ENCODE measurements at places on chromosomes 13 and 19. TPM values are rescaled to one million over a fixed set of nuclear protein-coding genes. Genes with fewer than 3 reads are reported as not detected.

DNA sequence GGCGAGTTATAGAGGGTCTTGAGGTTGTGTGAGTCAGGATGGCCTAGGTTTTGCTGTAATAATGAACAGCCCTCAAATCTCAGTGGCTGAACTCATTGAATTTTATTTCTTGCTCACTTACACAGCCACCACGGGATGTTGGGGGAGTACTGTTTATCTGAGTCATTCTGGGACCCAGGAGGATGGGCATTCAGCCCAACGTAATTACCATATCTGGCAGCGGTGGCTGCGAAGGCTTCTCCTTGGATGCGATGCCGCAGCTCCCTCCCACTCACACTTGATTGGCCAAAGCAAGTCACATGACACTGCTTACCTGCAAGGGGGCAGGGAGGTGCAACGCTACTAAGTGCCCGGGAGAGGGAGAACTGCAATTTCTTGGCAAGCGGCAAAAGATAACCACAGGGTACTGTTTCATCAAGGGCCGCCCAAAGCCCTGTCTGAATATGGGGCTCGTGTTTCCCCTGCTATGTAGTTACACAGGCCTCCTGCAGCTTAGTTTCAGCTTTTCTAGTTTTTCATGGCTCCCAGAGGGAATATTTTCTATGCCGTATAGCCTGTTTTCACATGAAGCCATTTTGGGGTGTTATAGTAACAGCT is 19.9 kb downstream of the ZSWIM9 start:
- DNase-seq, result no peak

GRCh38 chr19:23286477-23286876 is 36.3 kb upstream of the ZNF724 start:
- DNase-seq, result no peak

DNA sequence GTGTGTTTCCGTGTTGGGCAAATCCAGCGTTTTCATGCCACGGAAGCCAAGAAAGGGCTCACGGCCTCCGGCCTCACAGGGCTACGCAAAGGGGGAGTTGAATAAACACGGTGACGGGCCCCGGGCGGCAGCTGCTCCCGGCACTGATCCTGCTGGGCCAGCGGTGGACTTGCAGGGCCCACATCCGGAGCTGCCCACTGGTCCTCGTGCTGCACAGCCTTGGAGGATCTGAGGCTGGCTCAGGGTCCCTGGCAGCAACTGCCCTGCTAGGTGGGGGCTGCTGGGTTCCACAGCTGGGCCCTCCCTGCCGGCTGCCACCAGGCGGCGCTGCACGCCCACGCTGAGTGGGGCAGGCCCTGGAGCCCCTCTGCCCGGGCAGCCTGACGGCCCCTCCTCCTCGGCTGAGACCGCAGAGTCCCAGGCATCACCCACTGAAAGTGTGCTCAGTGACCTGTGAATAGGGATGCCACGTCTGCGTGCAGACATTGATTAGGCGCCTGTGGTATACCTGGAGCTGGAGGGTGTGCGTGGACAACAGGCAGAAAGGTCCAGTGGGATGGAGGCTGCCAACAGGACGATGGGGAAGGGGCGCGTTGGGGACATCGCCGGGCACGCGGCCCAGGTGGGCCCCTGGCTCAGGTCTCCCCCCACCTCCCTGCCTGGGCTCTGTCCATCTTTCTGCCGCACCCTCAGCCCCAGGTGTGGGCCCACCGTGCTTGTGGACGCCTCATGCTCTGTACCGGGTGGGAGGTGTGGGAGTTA is 5.3 kb upstream of the HCN2 start:
- DNase-seq, result no peak

- DNase-seq, result no peak
These were observed 6.2 kb downstream of the HSD17B14 start for GRCh38 chr19:48830088-48830487.

DNA sequence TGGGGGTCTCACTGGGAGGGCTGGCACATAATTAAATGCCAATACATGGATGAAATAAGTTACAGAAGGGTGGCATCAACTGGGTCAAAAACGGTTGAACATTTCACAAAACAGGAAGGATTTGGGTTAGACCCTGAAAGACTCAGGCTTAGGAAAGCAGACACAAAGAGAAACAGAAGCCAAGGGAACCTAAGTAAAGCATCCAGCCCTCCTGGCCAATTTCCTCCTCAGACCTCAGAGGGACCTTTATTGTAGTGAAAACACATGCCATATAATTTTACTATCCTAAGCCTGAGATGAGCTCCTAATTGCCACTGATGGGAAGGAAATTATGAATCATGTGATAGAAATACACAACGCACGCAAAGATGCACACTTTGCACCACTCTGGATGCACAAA is 12.1 kb upstream of the CEACAM3 start:
- no peak for DNase-seq

CACNG7 gene
- not detected for total RNA-seq

DNA sequence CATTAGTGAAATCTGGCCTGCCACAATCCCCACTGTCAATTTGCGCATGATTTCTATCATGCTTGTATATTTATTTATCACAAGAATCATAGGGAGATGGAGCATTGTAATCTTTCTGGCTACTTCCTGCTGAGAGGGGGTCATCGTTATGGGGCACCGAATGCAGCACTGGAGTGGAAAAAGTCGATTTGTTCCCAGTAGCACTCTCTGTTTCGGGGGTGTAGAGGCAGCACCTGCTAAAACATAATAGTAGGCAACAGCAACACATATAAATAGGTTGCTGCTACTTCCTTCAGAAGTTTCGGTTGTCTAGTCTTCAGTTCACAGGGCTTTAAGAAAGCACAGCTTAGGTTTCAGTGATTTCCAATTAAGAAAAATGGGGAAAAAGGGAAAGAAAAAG is 23.4 kb upstream of the CEACAM21 start:
- no peak for DNase-seq

DNA sequence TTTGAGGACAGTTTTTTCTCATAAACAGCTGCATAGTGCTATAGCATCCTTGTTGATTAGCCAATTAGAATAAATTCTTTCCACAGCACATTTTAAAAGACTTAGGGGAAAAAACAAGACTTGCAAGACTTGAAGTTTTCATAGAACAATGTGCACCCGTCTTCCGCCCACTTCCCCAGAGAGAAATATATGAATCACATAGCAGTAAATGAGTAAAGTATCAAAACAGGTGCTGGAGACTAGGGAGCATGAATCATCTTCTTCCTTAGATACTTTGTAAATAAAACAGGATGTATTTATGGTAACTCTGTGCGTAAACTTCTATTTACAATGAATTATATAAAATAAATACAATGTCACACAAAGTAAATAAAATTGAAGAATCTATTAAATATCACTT is 75.1 kb downstream of the COL4A2 start:
- DNase-seq, result peak; percentile 72

DNA sequence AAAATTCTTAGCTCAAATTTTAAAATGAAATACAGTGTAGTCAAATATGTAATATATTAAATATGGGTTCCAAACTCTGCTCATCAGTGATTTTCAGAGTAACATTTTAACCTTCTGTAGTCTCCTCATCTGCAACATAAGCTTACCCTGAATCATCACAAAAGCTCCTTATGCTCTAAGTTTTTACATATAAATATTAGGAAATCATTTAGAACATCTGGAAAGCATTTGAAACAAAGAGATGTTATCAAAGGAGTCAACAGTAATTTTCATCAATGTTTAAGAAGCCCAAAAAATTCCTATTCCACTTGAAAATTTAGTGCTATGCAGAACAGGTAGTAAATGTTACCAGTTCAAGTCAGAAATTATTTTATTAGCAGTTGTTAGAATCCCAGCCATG is 224.7 kb downstream of the DCT start:
- DNase-seq, result no peak

GJA3 gene
- 0.14 TPM for total RNA-seq

SMIM24 gene
- total RNA-seq, result 2.5 TPM

DNA sequence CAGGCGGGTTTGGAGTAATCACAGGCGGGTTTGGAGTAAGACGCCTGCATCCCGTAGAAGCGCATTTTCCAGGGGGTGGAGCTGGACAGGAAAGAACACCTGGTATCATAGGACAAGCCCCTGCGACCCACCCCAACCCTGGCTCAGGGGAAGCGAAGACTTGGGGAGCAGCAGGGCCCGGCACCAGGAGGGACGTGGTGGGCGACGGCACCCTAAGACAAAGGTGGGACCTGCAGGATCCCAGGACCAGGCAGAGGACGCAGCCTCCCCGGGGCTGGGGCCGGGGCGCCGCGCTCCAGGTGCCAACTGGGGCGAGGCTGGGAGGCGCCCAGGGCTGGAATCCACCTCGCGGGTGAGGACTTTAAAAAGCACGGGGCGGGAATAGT is 520 bp downstream of the ZNF600 start:
- DNase-seq, result no peak

DNA sequence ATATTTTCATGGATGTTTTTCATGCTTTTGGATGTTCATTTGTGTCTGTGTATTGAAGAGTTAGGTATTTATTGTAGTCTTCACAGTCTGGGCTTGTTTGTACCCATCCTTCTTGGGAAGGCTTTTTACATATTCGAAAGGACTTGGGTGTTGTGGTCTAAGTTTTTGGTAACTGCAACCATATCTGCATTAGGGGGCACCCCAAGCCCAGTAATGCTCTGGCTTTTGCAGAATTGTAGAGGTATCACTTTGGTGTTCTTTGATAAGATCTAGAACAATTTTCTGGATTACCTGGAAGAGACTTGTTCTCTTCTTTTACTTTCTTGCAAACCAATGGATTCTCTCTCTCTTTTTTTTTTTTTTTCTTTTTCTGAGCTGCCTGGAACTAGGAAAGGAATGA is 581.3 kb downstream of the DACH1 start:
- no peak for DNase-seq

DNA sequence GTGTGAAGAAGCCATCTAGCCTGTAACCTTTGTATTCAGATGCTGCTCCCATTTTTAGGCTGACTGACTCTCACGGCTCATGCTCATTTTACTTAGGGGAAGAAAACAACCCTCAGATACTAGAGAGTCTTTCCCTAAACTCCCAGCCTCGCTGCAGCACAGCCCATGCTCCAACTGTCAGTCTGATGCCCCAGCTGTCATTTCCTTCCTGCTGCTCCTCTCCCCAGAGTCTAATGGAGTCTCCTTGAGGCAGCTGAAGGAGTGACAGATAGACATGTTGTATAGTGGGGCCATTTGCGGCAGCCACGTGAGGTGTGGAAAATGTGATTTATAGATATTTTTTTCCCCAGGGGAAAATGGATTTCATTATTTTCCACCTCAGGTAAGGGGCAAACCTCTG is 59.2 kb upstream of the OLFM4 start:
- DNase-seq, result no peak

GRCh38 chr13:74288361-74288911 is 154.2 kb upstream of the KLF12 start:
- DNase-seq, result no peak

DNA sequence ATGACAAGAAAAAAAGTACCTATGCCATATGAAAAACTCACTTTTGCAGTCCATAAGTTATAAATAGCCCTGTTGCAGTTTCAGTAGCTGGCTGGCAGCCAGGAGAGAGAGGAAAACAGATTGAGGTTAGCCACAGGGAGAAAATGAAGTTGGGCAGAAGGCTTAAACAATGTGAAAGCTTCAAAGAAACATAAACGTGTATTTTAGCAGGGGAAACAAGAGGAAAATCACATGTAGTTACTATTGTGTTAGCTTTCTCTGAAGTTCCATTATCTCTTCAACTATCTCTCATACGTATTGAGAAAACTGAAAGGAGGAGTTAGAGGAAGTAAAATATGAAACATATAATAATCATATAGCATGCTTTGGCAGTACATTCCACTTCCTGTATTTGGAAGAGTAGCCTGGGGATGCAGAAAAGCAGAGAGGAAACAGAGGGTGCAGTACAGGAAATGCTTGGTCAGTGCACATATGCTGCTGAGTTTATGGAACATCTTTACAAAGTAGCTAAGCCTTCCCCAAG is 1551.1 kb downstream of the EFNB2 start:
- DNase-seq, result no peak

- DNase-seq, result no peak
These were observed 39.3 kb downstream of the EFNA2 start for GRCh38 chr19:1324806-1325567.

DNA sequence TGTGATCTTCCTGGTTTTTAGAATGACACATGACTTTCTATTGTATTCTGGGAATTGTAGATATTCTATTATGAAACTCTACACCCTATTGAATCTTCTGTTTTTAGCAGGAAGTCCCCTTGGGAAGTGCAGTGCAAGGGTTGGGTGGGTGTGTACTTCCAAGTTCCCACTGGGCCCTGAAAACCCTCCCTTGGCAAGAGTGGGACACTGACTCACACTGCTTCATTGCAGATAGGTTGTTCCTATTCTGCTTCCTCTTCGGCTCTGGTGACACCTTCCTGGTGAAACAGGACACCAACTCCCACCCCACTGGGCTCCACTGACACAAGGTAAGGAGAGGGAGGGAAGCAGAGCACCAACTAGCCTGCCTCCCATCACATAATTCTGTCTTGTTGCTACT is 121.8 kb downstream of the KCTD12 start:
- no peak for DNase-seq

DNA sequence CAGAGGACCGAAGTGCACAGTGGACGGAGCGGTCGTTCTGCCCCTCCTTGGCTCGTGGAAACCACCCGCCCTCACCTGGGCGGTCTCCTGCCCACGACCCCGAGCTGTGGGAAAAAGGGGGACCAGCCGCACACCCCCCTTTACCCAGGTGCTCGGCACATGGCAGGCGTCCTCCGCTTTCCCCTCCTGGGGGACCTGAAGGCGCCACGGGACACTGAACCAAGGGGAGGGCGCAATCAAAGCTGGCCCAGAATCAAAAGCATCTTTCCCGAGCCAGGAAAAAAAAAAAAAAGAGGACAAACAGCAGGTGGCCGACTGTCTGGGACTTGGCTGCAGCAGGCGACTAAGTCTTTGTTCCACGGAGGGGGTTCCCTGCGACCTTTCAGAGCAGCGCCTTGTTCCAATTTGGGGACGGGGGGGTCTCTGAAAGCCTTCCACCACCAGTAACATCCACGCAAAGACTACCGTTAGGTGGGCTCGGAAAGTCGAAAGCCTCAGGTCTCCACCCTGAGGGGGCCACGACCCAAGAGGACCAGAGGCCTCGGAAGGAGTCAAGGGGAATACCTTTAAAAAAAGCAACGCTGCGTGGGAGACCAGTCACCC is 1.1 kb downstream of the MBD3 start:
- no peak for DNase-seq

All from epithelial cell of proximal tubule (primary cell).